DMS79 treated with DMSO at 0.1 percent for 48 hours (cell line): ENCODE measurements at places on chromosomes 3 and 15.

- no peak for DNase-seq
Measured at GRCh38 chr3:124315215-124316033, 323.5 kb upstream of the ROPN1 start.

- DNase-seq, result peak; percentile 17
Measured at GRCh38 chr3:114799816-114800215, 347.3 kb downstream of the ZBTB20 start.

DNA sequence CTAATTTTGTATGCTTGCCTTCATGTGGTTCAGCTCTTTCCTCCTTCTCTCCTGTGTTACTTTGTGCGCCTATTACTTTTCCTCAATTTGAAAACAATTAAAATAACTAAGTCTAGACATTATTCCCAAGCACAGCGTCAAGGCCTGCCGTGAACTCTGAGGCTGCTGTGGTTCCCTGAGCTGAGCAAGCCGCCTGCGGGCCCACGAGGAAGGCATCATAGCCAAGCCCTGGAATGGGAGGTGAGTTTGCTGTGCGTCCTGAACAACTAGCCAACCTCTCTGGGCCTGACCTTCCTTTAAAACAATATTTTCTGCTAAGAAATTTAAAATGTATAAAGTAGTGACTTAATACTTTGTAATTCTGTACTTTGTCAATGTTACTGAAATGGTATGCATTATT is 327.2 kb downstream of the OCA2 start:
- no peak for DNase-seq

GRCh38 chr3:50317300-50317699 is 5.2 kb downstream of the HYAL2 start:
- DNase-seq, result no peak

- no peak for DNase-seq
Measured at GRCh38 chr3:134838599-134838998, 43.5 kb downstream of the EPHB1 start.
